ENCODE measurements at places on chromosomes 11 and 22.

DNA sequence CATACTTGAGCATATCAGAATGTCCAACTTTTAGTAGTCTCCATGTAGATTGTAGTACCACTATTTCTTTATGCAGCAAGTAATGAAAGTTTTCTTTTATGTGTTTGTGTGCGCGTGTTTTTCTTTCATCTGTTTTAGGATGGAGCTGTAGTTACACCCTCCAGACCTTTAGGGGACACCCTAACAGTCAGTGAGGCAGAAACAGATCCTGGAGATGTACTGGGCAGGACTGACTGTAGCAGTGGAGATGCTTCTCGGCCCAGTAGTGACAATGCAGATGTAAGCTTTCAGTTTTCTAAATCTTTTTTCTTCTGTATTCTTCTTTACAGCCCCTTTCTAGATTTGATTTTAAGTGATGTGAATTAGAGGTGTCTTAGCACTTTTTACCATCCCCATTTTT is 79.9 kb upstream of the GRIK4 start:
- DNase-seq = no peak

DNA sequence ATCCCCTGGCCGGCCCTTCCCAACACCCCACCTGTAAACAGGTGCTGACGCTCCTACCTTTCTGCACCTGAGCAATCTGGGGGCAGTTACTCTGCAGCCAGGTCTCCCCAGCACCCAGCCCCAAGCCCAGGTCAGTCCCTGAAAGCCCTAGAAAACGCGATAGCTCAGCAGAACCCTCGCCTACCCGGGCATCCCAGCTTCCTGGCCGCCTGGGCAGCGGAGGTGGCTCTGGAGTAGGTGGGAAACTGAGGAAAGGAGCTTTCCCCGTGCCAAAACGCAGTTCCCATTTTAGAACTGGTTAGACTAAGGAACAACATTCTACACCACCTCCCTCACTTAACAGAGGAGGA is 445 bp downstream of the SYTL2 start:
- DNase-seq = no peak

- no peak for DNase-seq
Measured at GRCh38 chr11:6655020-6655789, 404 bp downstream of the DCHS1 start.

GRCh38 chr11:17171343-17171742 is 36.4 kb downstream of the PIK3C2A start:
- DNase-seq = no peak

GRCh38 chr11:125147280-125147679 is 17.3 kb upstream of the PKNOX2 start:
- no peak for DNase-seq

GRCh38 chr11:60801194-60801593 is 16.1 kb downstream of the MS4A10 start:
- no peak for DNase-seq

DNA sequence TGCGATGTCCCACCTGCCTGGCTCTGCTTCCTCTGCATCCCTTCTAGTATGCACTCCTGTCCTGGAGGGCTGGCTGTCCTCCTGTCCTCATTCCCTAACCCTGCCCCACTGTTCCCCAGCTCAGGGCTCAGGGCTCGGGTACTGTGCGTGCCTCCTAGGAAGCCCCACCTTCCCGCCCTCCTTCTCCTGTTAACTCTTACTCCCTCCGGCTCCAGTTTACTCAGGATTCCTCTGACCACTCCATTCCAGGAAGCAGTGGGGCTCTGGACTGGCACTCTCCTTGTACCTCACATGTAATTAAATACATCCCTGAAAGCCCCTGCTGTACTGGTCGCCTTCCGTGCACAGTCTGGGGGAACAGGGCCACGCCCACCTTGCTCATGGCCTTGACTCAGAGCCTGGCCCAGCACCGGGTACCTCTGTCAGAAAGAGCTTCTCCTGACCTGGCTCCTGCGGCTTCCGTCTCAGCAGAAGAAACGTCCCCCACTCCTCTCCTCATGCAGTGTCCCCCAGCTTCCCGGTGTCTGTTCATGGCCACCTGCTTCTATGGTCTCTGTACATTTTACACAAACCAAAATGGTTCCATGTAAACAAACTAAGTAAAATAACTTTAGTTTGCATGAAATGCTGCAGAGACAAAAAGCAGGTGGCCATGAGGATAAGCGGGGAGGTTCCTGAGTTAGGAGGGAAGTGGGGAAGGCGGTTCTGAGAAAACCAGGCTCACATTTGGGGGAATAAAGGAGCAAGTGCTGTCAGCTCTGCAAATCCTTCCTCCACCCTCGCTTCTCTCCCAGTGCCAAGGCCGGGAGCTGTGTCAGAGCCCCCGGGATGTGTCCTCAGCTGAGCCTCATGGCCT is 445.9 kb downstream of the BRD1 start:
- DNase-seq = no peak

- DNase-seq = no peak
Measured at GRCh38 chr11:50412832-50413231, 380.2 kb downstream of the OR4C45 start.

GRCh38 chr11:100624346-100624745 is 62.7 kb upstream of the ARHGAP42 start:
- no peak for DNase-seq

GRCh38 chr11:3206156-3206921 is 12.3 kb downstream of the MRGPRG start:
- no peak for DNase-seq

- DNase-seq = no peak
Measured at GRCh38 chr11:118979434-118979833, 7.9 kb downstream of the FOXR1 start.
